ENCODE measurements at places on chromosomes 6 and 20. TPM values are rescaled to one million over a fixed set of nuclear protein-coding genes. Genes with fewer than 3 reads are reported as not detected.

Gene KCNQ5
- total RNA-seq = 1.7 TPM

Gene GPR6
- total RNA-seq = not detected

Gene PRSS16
- 18.3 TPM for total RNA-seq

Gene HMGCLL1
- 4.2 TPM for total RNA-seq

Gene MANEA
- total RNA-seq = 18.4 TPM

Gene PNPLA1
- total RNA-seq = 2.0 TPM

Gene TBXT
- not detected for total RNA-seq

Gene BMP5
- total RNA-seq = 12.7 TPM

Gene RIPOR2
- total RNA-seq = 18.7 TPM

Gene BHLHE23
- total RNA-seq = not detected
